NCI-H187 (cell line): ENCODE measurements at places on chromosomes 7 and 10.

DNA sequence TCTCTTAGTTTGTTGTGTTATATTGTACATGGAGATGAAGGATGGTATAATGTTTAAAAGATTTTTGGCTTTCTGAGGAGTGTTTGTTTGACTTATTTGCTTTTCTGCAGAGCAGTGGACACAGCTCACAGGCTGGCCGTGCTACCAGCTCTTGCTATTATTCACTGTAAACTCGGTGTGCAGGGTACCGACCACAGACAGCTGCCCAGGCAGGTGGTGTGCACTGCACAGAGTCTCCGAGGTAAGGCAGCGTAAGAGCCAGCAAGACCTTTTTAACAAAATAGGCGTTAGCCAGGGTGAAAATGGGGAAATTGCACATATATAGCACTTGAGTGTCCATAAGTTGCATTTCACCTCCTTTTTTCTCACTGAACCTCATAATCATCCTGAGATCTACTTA, 438.0 kb downstream of the CNTNAP2 start:
- DNase-seq, result no peak

- no peak for DNase-seq
Measured at GRCh38 chr10:88763441-88763840, 3.6 kb downstream of the LIPN start.

GRCh38 chr10:75696536-75696935, 265.1 kb downstream of the LRMDA start:
- DNase-seq, result no peak

DNA sequence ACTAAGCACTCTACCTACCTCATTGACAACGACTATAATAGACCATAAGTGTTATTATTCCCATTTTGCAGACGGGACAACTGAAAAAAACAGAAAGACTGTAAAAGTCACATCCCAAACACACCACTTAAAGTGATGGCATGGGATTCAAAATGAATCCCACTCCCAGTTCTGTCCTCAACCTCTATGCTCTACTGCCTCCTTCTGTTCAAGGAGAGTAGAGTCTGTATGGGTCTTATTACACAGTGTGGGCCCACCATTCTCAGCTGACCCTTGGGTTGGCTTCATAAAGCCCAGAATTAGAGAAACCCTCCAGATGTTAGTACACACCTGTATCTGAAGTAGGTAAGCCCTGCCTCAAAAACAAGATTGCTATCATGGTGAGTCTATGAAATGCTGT, 102.2 kb downstream of the GRM8 start:
- DNase-seq, result no peak
